Hematopoietic multipotent progenitor cell treated with erythropoietin and hydrocortisone succinate and interleukin-3 and kit ligand, for 15 days (in vitro differentiated cells): ENCODE measurements at places on chromosomes 3 and 15.

GRCh38 chr3:119819806-119820205 lies 37.9 kb downstream of the NR1I2 start:
- no peak for DNase-seq

GRCh38 chr3:196341137-196341536 lies 2.9 kb upstream of the TM4SF19 start:
- no peak for DNase-seq

GRCh38 chr15:91853948-91854638 lies 585 bp downstream of the SLCO3A1 start:
- DNase-seq: no peak

- no peak for DNase-seq
Observed at GRCh38 chr15:76337696-76338485, 1.3 kb downstream of the ISL2 start.

GRCh38 chr3:185021256-185021655 lies 131.6 kb downstream of the C3orf70 start:
- no peak for DNase-seq

GRCh38 chr3:113249111-113249510 lies 37.8 kb downstream of the BOC start:
- no peak for DNase-seq

DNA sequence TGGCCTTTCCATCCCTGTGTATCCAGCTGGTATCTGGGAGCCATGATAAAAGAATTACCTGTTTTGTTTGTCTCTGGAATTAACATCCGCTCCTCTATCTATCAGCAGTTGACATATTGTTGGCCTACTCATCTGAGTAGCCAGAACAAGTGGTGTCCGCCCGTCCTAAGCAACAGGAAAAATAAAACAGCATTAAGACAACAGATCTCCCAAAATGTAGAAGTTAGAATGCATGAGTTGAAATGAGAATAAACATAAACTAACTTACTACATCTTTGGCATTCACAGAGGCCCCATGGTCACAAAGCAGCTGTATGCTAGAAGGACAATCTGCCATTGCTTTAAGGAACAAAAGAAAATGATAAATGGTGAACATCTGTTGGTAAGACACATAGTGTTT lies 75.9 kb downstream of the UACA start:
- no peak for DNase-seq

DNA sequence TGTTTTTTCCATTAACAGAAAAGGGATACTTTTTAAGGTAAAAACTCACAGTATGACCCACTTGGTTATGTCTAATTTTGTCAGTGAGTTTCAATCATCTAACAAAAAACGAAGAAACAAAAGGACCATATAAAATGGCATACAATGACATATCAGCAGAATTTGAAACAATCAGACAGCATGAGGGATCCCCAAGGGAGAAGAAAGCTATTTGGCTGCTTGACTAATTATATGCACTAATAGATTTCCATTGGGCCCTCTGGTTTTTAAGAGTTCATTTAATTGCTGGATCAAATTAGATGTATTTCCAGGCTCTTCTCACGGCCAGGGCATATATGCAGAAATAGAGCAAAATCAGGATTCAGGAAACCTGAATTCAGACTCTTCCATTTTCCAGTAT lies 376.4 kb upstream of the GBE1 start:
- DNase-seq: no peak

- DNase-seq: no peak
Observed at GRCh38 chr3:128679338-128679737, 28.7 kb upstream of the RPN1 start.
